ENCODE measurements at places on chromosomes 6 and 20.

- no peak for DNase-seq
Measured at GRCh38 chr6:119716668-119717270, 367.2 kb upstream of the MAN1A1 start.

DNA sequence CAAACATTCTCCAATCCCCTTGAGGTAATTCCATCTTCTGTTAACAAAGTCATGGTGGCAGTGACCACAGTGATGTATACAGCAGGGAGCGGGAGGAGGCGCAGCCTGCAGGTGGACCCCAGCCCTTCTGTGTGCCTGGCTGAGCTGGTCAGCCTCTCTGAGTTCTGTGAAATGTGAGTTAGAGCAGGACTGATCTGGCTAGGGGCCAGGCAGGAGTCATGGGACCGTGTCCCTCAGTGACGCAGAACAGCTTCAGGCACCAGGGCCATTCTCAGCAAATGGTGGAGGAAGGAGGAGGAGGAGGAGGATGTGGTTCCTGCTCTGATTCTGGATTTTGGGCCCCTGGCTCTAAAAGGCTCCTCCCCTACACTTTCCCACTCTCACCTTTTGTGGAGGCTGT lies 6.9 kb downstream of the PHACTR3 start:
- DNase-seq = no peak

DNA sequence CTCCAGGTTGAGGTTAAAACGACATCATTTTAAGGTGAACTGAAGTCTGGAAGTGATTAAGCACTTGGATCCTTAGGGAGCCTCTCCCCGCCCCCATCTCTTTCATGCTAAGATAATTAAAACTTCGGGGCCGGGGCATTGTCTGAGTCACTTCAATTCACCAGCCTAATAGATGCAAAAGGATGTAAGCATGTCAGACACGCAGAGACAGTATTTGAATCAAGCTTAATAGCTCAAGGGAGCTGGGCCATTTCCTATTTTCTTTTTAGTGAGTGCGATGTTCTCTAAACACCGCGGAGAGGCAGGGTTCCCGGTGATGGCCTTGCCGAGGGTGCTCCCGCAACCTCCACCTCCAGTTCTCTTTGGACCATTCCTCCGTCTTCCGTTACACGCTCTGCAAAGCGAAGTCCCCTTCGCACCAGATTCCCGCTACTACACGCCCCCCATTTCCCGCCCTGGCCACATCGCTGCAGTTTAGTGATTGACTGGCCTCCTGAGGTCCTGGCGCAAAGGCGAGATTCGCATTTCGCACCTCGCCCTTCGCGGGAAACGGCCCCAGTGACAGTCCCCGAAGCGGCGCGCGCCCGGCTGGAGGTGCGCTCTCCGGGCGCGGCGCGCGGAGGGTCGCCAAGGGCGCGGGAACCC lies 516 bp upstream of the IRF4 start:
- DNase-seq = no peak

DNA sequence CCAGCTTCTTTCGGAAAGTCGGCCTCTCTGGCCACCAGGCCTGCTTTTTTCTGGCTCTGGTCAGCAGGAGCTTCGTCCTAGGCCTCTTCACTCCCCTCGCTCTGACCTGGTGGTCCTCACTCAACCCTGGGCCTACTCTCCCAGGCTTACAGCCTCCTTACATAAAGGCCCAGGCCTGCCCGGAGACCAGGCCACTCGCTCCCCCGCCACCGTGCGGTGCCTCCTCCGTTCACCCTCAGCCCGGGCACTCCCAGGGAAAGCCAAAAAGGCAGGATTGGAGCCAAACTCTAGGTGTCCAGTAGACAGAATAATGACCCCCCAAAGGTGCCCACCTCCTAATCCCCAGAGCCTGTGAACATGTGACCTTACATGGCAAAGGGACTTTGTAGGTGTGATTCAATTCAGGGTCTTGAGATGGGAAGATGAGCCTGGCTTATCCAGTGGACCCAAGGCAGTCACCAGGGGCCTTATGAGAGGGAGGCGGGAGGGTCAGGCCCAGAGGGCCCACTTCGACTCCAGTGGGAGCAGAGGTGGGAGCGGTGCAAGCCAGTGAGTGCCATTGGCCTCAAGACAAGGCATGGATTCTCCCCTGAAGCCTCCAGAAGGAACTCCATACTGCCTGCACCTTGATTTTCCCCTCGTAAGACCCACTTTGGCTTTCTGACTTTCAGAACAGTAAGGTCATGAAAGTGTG lies 118.6 kb upstream of the PTPN1 start:
- DNase-seq = no peak

- DNase-seq = no peak
Measured at GRCh38 chr6:169452117-169452868, 198.6 kb upstream of the THBS2 start.

GRCh38 chr6:93319304-93319703 lies 100.1 kb downstream of the EPHA7 start:
- DNase-seq = no peak

GRCh38 chr6:87558446-87558845 lies 31.3 kb downstream of the RARS2 start:
- DNase-seq = no peak

- DNase-seq = no peak
Measured at GRCh38 chr20:35525639-35526038, 3.8 kb downstream of the C20orf173 start.
